ENCODE measurements at places on chromosomes 6 and 20.

DNA sequence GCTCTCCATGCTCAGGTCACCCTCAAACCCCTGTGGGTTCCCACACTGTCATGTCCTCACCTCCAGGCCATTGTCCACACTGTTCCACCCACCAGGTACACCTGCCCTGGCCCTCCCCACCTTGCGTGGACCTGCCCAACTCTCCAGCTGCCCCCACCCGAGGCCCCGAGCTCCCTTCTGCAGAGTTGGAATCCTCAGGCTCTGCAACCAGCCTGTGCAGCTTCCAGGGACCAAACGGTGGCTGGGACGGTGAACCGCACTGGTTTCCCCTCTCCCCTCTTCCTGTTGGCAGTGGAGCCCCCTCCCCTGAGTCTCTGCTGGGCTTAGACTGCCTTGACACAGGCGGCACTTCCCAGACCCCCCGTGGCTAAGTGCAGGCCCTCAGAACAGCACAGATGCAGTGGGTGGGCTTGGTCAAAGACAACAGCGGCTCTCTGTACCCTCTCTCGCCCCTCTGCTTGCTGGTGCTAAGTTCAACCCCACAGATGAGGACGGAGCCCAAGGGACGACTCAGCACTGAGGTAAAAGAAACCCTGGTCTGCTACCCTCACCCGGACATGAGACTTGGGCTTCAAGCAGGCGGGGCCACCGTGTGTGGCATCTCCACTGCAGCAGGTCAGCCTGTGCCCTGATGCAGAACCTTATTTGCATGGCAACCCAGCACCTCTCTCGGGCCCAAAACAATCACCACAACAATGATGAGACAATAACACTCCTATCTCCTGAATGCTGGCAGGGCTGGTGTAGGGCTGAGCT lies 11.0 kb downstream of the ZBP1 start:
- DNase-seq, result no peak

GRCh38 chr6:46760925-46761324 lies 14.2 kb downstream of the ANKRD66 start:
- DNase-seq, result no peak

DNA sequence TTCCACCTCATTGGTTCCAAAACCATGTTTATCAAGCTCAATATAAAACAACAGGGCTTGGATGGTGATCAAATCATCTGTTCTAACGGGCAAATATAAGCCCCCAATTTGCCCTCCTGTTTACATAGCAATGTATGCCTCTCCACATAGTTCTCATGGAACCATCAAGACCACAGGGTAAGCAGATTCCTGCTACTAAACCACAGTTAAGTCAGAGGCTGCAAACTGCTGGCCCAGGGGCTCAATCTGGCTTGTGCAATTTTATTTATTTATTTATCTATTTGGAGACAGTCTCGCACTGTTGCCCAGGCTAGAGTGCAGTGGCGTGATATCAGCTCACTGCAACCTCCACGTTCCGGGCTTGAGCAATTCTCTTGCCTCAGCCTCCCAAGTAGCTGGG lies 18.9 kb upstream of the MTHFD1L start:
- DNase-seq, result no peak

- DNase-seq, result no peak
Measured at GRCh38 chr6:152380351-152380767, 256.8 kb downstream of the SYNE1 start.

- no peak for DNase-seq
Measured at GRCh38 chr6:123658848-123659247, 22.1 kb upstream of the TRDN start.
